ENCODE measurements at places on chromosomes 3 and 15. TPM values are rescaled to one million over a fixed set of nuclear protein-coding genes. Genes with fewer than 3 reads are reported as not detected.

The P2RY13 gene
- 2.6 TPM for total RNA-seq

The TGFBR2 gene
- 44.9 TPM for total RNA-seq

The ZIC4 gene
- 2.6 TPM for total RNA-seq

The TGM4 gene
- not detected for total RNA-seq

The BNC1 gene
- total RNA-seq: 1.6 TPM

The BLM gene
- 2.1 TPM for total RNA-seq

The DHX30 gene
- total RNA-seq: 39.7 TPM

The UBA7 gene
- 29.7 TPM for total RNA-seq

The KNG1 gene
- 0.52 TPM for total RNA-seq

The TOPBP1 gene
- 21.4 TPM for total RNA-seq

The ACTC1 gene
- 1,126 TPM for total RNA-seq

The RLBP1 gene
- total RNA-seq: 0.52 TPM

The UNC13C gene
- 3.1 TPM for total RNA-seq

The PAQR5 gene
- total RNA-seq: under 0.01 TPM

The FGF12 gene
- total RNA-seq: 2.1 TPM

The INKA1 gene
- total RNA-seq: 11.5 TPM

The PLSCR4 gene
- total RNA-seq: 21.9 TPM

The WHAMM gene
- 6.8 TPM for total RNA-seq

The PODXL2 gene
- 4.2 TPM for total RNA-seq

The CLDN1 gene
- 1.6 TPM for total RNA-seq

The FOXL2NB gene
- total RNA-seq: not detected

The ATP13A4 gene
- total RNA-seq: 1.6 TPM

The NPRL2 gene
- total RNA-seq: 15.7 TPM

The SYNPR gene
- total RNA-seq: not detected

The ANKRD63 gene
- not detected for total RNA-seq

The CCNB2 gene
- total RNA-seq: 7.8 TPM

The SUSD5 gene
- total RNA-seq: 2.6 TPM

The PIF1 gene
- 2.1 TPM for total RNA-seq

The DNAJA4 gene
- 22.4 TPM for total RNA-seq

The THPO gene
- under 0.01 TPM for total RNA-seq

The MEIS2 gene
- total RNA-seq: 4.2 TPM

The SMAD6 gene
- 8.9 TPM for total RNA-seq

The QRICH1 gene
- 92.9 TPM for total RNA-seq

The GOLGA8O gene
- 1.6 TPM for total RNA-seq

The ELL3 gene
- total RNA-seq: 4.2 TPM

The CFAP20DC gene
- 1.6 TPM for total RNA-seq

The RBP2 gene
- not detected for total RNA-seq

The SEC22C gene
- total RNA-seq: 21.4 TPM

Data from skeletal muscle tissue (tissue), 5 donors.